ENCODE measurements at places on chromosomes 16 and 17.
A peak's percentile ranks its signal among the peaks of the same experiment; 100 is the strongest.

- no peak for DNase-seq
These were observed 27.8 kb downstream of the GRIN2A start for GRCh38 chr16:10154389-10154788.

DNA sequence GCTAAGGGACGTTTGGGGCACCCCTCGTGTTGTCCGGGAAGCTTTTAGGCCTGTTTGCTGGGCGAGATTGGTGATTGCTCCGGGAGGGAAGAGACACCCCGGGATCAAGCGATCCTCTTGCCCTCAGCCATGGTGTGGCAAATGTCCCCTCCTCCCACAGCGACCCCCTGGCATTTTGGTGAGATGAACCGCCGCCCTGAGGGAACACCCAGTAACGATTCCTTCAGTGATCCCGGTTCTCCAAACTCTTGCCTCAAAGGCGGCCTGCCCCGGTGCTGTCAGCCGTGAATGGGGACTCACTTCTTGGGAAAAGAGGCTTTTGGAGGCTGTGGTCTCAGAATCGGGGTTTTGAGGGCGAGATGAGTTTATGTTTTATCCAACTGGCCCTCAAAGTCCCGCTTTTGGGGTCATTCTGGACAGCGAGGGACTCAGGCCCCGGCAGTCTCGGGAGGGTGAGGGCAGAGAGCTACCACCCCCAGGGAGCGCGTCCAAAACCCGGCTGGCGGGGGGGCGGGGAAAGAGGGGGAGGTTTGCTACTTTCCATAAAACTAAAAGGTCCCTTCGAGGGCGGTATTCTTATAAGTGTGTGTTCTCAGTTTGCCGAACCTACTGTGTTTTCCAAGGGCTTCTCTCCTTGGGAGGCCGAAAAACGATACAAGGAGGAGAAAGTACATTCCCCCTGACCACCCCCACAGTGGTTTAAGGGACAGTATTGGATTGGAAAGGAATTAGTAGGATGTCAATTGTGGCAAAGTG lies 232.7 kb downstream of the MRTFB start:
- no peak for DNase-seq

GRCh38 chr17:35736236-35736635 lies 4.8 kb downstream of the RASL10B start:
- DNase-seq = no peak

DNA sequence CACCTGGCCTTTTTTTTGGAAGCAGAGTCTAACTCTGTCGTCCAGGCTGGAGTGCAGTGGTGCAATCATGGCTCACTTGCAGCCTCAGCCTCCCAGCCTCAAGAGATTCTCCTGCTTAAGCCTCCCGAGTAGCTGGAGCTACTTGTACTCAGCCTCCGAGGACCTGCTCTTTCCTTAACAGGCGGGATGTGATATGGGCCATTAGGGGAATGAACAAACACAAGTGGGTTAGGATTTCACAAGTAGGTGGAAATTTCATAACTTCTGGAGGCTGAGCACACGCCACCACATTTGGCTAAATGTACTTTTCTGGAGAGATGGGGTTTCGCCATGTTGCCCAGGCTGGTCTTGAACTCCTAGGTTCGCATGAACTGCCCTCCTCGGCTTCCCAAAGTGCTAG lies 4.1 kb downstream of the PAM16 start:
- no peak for DNase-seq

GRCh38 chr17:48751172-48751571 lies 22.6 kb upstream of the HOXB13 start:
- DNase-seq = no peak

DNA sequence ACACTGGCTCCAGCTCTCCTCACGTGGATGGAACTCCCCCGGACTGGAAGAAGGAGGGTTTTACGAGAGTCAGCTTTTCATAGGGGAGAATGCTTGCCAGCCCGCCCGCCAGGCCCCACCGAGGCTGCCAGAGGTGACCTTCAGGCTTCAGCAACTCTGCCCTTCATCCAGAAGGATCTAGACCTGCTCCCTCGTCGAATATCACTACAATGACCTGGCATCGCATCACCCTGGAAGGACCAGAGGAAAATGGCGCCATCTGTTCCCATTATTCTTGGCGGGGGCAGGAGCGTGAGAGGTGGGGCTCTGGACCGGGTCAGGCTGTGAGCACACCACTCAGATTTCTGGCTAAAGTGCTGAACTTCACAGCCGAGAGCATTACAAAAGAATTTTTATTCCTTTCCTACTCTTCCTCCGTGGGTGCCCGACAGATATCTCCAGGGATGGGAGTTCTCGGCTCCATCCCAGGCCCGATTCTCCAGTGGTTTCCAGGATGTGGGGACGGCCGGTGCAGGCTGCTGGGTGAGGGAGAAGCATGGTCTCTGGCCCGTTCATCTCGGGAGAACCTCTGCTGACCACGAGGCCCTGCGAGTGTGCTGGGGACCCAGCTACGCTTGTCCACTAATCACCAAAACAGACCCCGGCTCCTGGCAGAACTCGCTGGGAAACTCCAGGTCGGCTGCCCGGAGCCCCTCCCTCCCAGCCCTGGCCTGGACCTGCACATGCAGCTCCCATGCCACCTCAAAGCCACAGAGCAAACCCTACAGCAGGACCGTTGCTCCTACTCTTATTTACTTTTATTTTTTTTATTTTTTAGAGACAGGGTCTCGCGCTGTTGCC lies 36.8 kb upstream of the ZNF469 start:
- DNase-seq = no peak

DNA sequence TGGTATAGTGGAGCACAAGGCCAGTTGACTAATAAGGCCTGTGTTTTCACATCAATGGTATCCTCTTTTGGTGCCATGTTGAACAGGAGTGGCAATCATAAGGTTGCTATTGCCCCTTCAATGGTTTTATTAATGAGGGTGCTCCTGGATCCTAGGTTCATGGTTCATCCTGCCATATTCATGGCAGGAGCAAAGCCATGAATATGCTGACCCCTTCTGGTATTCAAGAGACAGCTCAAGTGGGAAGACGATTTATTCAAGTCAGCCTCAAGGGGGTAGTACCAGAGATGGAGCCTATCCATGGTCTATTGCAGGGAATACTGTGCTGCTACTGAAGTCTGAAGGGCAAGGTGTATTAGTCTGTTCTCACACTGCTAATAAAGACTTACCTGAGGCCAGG lies 2.6 kb downstream of the ABCA9 start:
- no peak for DNase-seq

- no peak for DNase-seq
These were observed 12.7 kb downstream of the TMEM100 start for GRCh38 chr17:55709984-55710383.

- no peak for DNase-seq
These were observed 54.6 kb upstream of the ZNF750 start for GRCh38 chr17:82894389-82894788.

GRCh38 chr16:69338557-69339288 lies 641 bp downstream of the COG8 start:
- no peak for DNase-seq

GRCh38 chr17:79410681-79411080 lies 200.2 kb downstream of the RBFOX3 start:
- DNase-seq = no peak

DNA sequence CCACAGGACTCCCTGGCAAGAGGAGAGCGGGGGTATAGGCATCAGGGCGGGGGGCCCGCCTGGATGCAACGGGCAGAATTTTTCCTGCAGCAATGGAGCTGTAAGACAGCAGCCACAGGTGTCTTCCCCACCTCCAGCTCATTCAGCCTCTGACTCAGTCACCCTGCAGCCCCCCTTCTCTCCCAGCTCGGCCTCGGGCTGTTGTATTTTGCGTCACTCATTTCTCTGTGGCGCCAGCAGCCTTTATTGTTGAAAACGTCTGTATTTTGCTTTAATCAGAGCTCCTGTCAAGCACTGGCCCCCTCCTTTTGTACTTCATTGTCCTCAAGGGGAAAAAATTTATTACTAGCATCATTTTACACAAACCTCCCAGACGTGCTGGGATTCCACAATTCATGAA lies 117.7 kb downstream of the WSCD1 start:
- DNase-seq = no peak

DNA sequence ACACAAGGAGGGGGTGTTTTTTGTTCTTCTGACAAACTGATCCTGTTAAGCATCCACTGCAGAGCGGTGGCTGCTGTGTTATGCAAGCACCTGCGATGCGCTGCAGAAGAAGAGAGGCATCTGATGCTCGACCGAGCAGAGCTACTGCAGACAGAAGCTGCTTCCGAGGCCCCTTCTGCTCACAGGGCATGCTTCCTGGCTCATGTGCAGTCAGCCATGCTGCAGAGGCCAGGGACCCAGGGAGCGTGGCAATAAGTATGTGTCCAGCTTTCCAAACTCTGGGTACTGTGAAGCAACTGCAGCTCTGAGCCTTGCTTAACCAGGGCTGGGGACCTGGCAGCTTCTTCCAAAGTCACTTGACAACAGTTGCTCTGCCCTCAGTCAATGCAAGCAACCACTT lies 448.6 kb upstream of the RBFOX1 start:
- no peak for DNase-seq

- DNase-seq = no peak
These were observed 8.5 kb downstream of the KRTAP9-7 start for GRCh38 chr17:41284043-41284442.

- no peak for DNase-seq
These were observed 11.2 kb downstream of the CSNK1D start for GRCh38 chr17:82262344-82262743.

DNA sequence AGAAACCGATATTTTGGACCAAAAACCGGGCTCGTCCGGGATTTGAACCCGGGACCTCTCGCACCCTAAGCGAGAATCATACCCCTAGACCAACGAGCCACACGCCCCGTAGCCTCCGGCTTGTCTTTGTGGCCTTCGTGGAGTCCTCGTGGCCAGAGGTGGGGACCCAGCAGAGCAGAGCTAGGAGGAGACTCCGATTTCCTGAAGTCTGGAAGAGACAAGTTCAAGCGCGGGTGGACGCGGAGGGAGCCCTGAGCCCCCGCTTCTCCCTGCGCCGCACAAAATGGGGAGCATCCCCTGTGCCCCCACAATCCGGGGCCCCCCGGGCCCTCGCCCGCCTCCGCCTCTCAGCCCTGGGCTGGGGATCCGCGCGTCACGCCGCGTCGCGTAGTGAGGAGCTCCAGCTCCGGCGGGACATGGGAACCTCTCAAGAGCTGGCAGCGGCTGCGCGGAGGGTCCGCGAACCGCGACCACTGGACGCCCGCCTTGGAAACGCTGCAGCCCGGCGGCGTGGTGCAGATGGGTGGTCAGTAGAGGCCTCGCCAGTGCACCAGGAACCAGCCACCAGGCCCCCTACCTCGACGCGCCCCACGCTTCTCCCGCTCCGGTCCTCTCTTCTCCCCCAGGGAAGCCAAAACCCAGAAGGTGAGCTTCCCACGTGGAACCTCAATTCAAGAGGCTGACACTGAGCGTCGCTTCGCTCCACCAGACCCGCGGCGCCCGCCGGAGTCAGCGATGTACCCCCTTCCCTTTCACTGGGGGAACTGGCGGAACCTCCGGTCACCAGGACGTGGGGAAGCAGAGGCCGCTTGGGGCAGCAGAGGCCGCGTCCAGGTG lies 5.2 kb upstream of the OR1F1 start:
- peak; percentile 46 for DNase-seq

GRCh38 chr16:28567292-28567691 lies 13.6 kb downstream of the SGF29 start:
- DNase-seq = no peak

- no peak for DNase-seq
These were observed 9.9 kb downstream of the AHSP start for GRCh38 chr16:31537362-31538242.

DNA sequence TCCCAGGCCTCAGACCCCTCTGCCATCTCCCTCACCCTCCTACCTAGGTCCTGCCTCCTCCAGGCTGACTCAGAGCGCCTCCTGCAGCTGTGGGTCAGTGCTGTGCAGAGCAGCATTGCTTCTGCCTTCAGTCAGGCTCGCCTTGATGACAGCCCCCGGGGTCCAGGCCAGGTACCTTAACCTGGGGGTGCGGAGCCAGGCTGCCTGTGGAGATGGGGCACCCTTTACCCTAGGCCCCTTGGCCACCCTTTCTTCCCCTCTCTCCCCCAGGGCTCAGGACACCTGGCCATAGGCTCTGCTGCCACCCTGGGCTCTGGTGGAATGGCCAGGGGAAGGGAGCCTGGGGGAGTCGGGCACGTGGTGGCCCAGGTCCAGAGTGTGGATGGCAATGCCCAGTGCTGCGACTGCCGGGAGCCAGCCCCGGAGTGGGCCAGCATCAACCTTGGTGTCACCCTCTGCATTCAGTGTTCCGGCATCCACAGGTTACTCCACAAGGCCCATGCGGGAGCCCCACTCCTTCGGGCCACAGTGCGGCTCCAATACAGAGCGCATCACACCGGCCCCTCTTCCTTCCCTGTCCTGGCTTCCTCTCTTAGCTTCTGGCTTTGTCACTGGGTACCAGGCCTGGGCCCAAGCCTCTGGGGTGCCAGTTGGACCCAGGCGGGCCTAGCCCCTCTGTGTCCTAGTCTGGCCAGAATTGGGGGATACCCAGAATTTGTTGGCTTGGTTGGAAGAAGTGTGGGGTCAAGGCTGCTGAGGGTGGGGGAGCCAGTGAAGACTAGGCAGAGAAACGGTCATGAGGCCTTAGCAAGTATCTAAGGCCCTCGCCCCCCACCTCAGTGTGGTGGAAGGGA lies 5.0 kb upstream of the KCTD11 start:
- no peak for DNase-seq

GRCh38 chr16:23837553-23838308 lies 1.9 kb downstream of the PRKCB start:
- no peak for DNase-seq

DNA sequence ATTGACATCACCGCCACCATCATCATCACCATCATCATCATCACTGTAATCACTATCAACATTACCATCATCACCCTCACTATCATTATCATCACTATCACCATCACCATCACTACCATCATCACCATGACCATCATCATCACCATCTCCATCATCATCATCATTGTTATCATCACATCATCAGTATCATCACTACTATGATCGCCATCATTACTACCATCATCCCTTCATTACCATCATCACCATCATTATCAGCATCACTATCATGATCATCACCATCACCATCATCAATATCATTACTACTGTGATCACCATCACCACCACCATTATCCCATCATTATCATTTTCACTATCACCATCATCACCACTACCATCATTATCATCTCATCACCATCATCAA lies 368.3 kb downstream of the SEC14L1 start:
- DNase-seq = no peak

DNA sequence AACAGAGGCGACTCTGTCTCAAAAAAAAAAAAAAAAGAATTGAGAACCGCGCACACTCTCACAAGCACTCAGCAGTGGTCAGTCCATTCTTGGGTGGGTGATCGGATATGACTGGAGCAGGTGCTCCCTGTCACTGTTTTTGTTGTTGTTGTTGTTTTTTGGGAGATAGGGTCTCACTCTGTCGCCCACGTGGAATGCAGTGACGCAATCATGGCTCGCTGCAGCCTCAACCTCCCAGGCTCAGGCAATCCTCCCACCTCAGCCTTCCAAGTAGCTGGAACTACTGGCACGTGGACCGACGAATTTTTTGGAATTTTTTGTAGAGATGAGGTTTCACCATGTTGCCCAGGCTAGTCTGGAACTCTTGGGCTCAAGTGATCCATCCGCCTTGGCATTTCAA lies 30.0 kb downstream of the RAB11FIP3 start:
- DNase-seq = no peak

- DNase-seq = no peak
These were observed 3.1 kb downstream of the NPW start for GRCh38 chr16:2022723-2023091.

GRCh38 chr16:58264961-58265479 lies 29.8 kb downstream of the PRSS54 start:
- DNase-seq = no peak
